Parietal lobe (tissue), 2 donors: ENCODE measurements at places on chromosomes 3 and 15. TPM values are rescaled to one million over a fixed set of nuclear protein-coding genes. Genes with fewer than 3 reads are reported as not detected.

Gene CCR2
- not detected for total RNA-seq

Gene TRIM42
- not detected for total RNA-seq

Gene GOLGA8A
- total RNA-seq, result 68.9 TPM

Gene SGO1
- total RNA-seq, result 4.1 TPM

Gene CHRFAM7A
- 7.8 TPM for total RNA-seq

Gene DISP2
- 18.5 TPM for total RNA-seq

Gene RTP1
- total RNA-seq, result 0.31 TPM

Gene SLCO3A1
- 17.8 TPM for total RNA-seq

Gene TNIK
- total RNA-seq, result 118 TPM

Gene TATDN2
- 24.7 TPM for total RNA-seq

Gene NRROS
- 1.6 TPM for total RNA-seq

Gene EPHB3
- total RNA-seq, result 5.3 TPM

Gene DPPA2
- total RNA-seq, result not detected

Gene ARPP21
- total RNA-seq, result 765 TPM

Gene TPRG1
- total RNA-seq, result 2.5 TPM

Gene ARGFX
- total RNA-seq, result not detected

Gene KBTBD12
- total RNA-seq, result 3.8 TPM

Gene TIGIT
- total RNA-seq, result not detected

Gene ALS2CL
- total RNA-seq, result 4.4 TPM

Gene NR2F2
- 5.6 TPM for total RNA-seq

Gene GRK7
- total RNA-seq, result 0.31 TPM

Gene TGM5
- total RNA-seq, result not detected

Gene ABHD10
- total RNA-seq, result 72.6 TPM

Gene CLDN11
- total RNA-seq, result 2.8 TPM

Gene MAN2C1
- 162 TPM for total RNA-seq
